NCI-H1105 treated with DMSO at 0.1 percent for 48 hours (cell line): ENCODE measurements at places on chromosomes 5 and 9.
A peak's percentile ranks its signal among the peaks of the same experiment; 100 is the strongest.

DNA sequence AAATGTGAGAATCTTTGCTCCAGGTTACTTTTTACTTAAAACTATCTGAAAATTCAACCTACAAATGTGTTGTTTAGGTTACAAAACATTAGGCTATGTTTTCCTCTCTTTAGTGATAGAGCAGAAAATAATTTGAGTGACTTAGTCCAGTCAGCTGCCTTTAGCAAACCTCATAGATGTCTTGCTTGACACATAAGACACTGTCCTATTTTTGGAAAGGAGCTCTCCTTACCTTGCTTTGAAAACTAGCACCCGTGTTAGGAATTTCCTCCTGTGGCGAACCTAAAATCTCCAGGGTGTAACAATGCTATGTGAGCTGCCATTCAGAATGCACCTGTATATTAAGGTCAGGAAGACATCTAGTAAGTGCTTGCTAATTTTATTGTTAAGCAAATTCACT is 221.2 kb upstream of the CD180 start:
- DNase-seq = no peak

- no peak for DNase-seq
Observed at GRCh38 chr9:112531666-112532282, 45.1 kb downstream of the KIAA1958 start.

GRCh38 chr9:110623462-110624025 is 44.0 kb upstream of the SVEP1 start:
- DNase-seq = peak; percentile 66

GRCh38 chr9:5186416-5187169 is 1.2 kb upstream of the INSL6 start:
- peak; percentile 72 for DNase-seq

GRCh38 chr5:126636956-126637355 is 36.2 kb downstream of the PHAX start:
- DNase-seq = no peak

- no peak for DNase-seq
Observed at GRCh38 chr5:172749881-172750633, 20.9 kb downstream of the DUSP1 start.

- DNase-seq = peak; percentile 0
Observed at GRCh38 chr5:175657593-175658271, at the start of gene HRH2. Gene HRH2, plus strand, starts transcription at chr5:175658071. Its CDS starts 25,163 bp downstream, at chr5:175683234.

DNA sequence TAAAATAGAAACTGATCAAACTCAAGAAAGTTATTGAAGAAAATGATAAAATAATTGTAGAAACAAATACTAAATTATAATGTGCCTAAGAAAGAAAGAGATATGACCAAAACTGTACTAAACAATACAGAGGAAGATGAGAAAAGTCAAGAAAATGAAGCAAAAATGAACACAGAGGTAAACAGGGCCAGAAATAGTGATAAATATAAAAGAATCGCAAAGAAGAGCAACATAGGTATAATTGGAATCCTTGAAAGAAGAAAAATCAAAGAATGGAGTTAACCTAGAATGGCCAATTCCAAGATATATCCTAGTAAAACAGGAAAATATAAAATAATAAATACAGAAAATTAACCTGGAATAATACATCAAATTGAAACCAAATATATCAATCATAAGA is 69.6 kb downstream of the CSF2 start:
- DNase-seq = no peak

DNA sequence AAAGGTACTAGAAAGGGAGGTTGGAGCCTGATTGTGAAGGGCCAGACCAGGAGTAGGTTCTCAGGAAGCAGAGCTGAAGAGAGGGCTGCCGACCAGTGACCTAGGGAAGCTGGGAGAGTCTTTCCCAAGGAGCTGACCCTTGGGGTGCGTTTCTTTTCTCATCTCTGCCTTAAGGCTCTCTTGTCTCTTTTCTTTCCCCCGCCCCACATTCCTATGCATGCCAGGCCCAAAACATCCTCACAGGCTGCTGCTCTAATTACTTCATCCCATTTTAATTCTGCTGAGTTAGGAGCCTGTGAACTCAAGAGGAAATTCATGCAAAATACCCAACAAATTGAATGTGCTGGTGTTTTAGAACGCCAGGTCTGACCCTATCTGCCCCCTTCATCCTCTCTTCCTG is 46.9 kb upstream of the HSPA9 start:
- DNase-seq = no peak

- no peak for DNase-seq
Observed at GRCh38 chr5:35357973-35358372, 127.7 kb upstream of the PRLR start.

- peak; percentile 78 for DNase-seq
Observed at GRCh38 chr9:114499528-114499927, 5.7 kb downstream of the WHRN start.

DNA sequence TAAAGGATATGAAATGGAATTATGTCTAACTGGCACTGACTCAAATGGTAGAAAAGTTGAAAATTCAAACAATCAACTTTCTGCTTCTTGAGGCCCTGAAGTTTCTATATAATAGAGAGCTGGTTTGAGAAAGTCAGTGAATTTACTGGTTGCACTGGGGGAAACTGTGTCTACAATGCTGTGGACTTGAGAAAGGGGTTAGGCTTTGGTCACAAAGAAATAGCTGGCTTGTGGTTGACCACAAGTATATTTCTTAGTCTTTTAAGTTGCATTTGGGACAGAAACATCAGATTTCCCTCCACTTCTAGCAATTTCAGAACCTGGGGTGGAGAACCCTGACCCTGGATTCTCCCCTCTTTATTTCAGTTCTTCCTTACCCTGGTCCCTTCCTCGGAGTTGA is 192.6 kb upstream of the ACTBL2 start:
- no peak for DNase-seq

DNA sequence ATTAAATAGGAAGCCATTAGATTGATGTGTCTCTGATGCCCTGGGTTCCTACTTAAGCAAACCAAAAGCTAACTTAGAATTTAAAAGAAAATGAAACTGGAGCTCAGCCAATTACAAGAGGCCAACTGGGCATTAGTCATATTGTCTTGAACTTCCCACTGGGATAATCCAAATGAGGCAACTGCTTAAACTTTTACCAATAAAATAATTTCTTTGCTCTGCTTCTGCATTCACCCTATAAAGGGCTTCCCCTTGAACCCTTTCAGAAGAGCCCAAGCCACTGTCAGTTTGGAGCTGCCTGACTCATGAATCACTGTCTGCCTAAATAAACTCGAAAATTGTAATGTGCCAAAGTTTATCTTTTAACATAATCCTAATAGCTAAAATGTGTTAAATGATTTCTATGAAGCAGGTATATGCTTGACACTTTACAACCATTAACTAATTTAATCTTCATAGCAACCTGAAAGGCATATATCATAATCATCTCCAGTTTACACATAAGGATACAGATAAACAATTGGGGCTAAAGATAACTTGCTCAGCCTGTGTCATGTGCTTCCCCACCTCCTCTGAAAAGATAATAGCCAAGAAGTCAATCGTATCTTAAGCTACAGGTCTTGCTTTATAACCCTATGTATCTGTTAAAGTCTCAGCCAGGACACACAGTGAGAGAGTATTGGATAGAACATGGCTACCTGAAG is 11.5 kb downstream of the GPR150 start:
- DNase-seq = no peak

DNA sequence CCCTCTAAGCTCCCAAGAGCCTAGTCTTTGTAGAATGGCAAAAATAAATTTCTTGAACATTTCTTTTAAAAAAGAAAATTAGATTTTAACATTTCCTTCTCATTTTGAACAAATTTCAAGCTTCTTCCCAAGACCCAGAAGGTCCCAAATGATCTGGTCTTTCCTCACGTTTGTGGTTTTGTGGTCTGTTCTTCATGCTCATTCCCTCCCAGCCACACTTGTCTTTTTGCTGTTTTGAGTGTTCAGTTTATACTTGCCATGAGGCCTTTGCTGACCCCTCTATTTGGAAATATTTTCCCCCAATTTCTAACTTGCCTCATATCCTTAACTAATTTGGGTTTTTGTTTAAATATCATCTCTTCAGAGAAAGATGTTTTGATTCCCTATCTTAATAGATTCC is 133.4 kb upstream of the PAPPA start:
- no peak for DNase-seq

GRCh38 chr5:74622122-74622521 is 18.4 kb downstream of the ENC1 start:
- DNase-seq = no peak

DNA sequence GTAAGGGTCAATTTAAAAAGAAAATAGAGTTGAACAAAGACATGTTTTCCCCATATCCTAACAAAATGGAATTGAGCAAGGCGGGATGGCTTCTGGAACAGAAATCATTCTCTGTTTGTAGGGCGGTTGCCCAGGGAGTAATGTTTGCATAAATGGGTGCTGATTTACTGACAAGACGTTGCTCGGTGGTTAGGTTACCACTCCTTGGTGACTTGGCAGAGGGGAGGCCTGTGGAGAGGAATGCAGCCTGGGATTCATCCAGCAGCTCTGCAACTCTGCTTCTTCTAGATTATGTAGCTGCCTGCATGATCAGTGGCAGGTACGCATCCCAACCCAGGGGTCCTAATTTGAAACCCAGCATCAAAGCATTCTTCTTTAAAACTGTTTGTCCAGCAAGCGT is 200.2 kb downstream of the CFAP90 start:
- DNase-seq = no peak

DNA sequence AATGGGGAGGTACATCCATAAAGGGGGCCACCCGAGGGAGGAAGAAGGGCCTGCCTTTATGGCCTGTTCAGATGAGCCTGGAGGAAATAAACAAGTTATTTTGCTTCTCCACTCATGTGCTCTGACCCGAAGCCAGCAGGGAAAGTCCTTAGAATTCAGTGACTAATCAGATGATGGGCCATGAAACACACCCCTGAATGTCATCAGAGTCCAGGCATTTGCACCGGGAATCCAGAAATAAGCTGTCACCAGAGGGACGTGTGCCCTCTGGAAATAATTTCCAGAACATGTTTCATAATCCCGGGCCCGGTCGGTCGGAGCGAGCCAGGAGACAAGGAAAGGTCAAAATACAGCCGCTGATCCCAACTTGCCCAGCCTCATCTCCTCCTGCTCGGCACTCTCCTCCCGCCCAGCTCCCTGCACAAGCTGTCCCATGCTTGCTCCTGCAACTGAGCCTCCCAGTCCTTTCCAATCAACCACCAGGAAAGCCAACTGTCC is 73.6 kb upstream of the ZNF622 start:
- no peak for DNase-seq

DNA sequence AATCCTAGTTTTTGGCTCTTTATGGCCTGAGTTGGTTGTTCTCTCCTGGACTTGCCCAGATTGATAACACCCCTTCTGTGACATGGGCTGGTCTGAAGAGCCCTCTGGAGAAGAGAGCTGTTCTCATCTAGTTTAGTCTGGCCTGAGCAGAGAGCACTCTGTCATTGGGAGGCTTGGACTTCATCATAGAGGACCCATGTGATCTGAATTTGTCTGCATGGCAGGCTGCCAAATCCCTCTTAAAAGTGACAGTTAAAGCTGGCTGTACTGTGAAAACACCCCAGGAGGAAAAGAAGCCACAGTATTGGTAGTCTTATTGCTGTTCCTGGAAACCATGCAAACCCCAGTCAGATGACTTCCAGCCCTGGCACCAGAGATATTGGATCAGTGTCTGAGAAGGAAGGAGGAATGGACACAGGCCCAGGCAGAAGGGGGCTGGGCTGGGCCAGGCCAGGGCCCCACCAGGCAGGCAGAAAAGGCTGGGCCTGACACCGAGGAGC is 3.7 kb upstream of the WDR31 start:
- peak; percentile 79 for DNase-seq

GRCh38 chr9:94286116-94286515 is 27.0 kb downstream of the ZNF169 start:
- DNase-seq = no peak

DNA sequence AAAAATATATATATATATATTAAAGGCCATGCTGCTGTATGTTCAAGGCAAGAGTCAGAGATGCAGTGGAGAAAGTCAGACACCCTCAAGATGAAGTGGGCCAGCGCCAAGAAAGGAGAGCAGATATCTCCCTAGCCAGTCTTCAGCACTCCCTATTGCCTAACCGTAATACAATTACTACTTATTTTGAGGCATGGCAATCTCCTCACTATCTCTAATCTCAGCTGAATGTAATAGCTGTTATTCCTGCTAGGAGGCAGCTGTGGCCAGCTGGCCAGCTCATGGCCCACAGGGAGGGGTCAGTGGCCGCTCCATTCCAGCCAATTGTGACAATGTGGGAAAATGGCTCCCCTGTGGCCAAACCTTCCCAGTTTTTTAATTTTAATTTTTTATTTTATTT is 87.5 kb upstream of the FBXW11 start:
- DNase-seq = no peak

- no peak for DNase-seq
Observed at GRCh38 chr5:44387921-44388320, 1.3 kb downstream of the FGF10 start.

DNA sequence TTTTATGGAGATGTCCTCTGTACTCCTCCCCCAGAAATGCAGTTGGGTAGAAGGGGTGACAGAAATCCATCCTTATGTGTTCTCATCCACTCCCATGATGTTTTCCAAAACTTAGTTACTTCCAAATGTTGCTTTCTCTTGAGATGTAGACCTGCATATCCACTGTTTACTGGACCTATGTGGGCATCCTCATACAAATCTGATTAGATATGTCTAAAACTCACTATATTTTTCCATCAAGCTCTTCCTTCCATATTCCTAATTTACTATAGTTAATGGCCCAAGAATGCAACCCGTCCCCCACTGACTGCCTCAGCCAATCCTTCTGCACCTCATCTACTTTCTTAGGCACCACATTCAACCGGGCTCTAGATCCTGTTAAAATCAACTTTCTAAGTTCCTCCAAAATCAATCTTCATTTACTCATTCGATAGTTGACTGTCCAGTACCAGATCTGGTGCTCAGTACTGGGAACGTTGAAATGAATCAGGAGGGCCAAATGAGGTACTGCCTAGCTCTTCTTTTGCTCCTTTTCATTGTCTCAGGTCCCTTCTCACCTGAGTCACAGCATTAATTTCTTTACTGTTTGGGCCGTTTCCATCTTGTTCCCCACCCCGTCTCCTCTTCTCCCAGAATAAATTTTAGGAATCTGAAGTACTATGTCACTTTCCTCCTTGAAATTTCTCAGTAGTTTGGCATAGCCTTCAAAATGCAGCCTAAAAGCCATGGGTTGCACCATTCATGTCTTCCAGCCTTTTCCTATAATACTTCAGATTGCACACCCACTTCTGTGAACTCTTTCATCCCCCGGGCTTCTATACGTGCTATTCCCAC is 7.9 kb downstream of the PLK2 start:
- DNase-seq = no peak

DNA sequence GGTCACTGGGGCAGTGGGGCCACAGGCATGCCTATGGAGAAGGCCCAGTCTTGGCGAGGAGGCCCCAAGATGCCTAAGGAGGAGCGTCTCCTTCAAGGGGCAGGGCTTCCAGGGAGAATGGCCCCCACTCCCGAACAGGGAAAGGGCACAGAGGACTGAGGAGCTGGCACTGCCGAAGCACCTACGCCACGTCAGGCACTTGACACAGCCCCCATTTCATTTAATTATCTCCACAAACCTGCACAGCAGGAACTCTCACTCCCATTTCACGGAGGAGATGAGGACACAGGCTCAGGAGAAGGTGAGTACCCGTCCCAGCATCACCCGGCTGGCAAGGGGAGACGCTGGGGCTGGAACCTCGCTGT is 26.0 kb downstream of the EGR1 start:
- no peak for DNase-seq
